DMS79 (cell line): ENCODE measurements at places on chromosomes 7 and 10.

DNA sequence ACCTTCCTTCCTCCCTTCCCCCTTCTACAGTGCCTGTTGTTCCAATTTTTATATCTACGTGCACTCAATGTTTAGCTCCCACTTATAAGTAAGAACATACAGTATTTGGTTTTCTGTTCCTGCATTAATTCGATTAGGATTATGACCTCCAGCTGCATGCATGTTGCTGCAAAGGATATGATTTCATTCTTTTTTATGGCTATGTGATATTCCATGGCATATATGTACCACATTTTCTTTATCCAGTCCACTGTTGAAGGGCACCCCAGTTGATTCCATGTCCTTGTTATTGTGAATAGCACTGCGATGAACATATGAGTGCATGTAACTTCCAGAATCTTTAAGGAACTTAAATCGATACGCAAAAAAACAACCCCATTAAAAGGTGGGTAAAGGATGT lies 39.9 kb downstream of the BET1 start:
- DNase-seq: no peak

- DNase-seq: no peak
Observed at GRCh38 chr7:77258014-77258413, 58.4 kb upstream of the FGL2 start.

GRCh38 chr10:12839941-12840611 lies 161.4 kb downstream of the CCDC3 start:
- no peak for DNase-seq

GRCh38 chr10:27998178-27998953 lies 513 bp downstream of the ODAD2 start:
- DNase-seq: no peak

- no peak for DNase-seq
Observed at GRCh38 chr7:27533652-27534081, 129.0 kb downstream of the HIBADH start.

GRCh38 chr10:33815776-33816175 lies 481.3 kb upstream of the NRP1 start:
- no peak for DNase-seq
